Cerebellar nuclear complex (tissue), 1 donor: ENCODE measurements at places on chromosomes 11 and 22.

- no peak for DNase-seq
Observed at GRCh38 chr11:14451825-14452224, 47.8 kb downstream of the COPB1 start.

GRCh38 chr11:134098566-134099184, 29.8 kb downstream of the JAM3 start:
- DNase-seq: no peak

- no peak for DNase-seq
Observed at GRCh38 chr11:20754933-20755332, 85.5 kb downstream of the NELL1 start.

- no peak for DNase-seq
Observed at GRCh38 chr22:24408630-24409029, 18.8 kb upstream of the ADORA2A start.

- no peak for DNase-seq
Observed at GRCh38 chr22:19525116-19525660, 978 bp upstream of the CLDN5 start.

DNA sequence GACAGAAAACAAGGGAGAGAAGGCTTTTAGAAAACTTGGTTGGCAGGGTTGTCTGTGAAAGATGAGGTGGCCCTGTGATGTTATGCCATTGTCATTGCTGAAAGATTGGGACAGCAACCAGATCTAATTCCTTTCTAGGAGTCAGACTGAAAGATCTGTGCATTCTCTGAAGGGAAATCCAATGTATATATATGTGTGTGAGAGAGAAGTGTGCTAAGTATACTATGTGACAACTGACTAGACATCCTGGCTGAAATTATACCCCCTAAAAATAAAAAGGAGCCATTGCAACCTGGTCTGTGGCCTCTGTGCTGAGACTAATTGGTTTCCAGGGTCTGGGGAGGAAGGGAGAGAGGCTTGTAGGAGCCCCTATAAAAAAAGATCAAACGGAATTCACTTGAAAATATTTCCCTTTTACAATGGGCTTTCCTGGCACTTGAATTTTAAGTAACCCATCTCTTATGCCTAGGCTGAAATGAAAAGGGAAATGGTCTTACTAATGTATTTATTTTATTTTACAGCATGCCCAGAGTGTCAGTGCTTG, 1.2 kb upstream of the MPPED2 start:
- no peak for DNase-seq

DNA sequence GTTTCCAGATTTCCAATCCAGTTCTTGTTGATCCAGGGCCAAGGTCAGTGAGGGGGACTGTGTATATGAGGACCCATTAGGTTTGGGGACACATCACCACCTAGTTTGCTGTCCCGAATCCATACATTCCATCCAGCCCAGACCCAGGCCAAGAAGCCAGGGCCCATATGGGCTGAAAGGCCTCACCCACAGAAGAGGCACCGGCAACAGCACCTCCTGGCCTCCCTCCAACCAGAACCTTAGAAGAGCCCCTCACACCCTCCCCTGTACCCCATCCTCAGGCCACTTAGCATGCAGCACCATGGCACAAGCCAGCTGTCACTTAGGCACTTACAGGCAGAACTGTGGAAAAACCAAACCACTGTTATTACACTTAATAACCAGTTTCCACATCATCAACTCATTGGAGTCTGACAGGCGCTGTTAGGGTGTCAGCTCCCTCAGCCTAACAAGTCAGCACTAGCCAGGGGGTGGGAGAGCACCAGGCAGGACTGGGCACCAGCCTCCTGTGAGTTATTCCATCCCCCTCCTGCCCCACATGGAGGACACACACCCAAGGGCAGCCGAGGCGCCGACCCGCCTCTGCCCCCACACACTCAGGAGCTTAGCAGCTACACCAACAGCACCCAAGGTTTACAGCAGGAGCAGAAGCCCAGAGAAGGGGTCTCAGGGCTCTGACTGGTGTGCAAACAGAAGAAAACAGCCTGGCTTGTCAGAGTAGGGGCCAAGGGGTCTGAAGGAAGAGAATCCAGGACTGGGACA, 132.0 kb downstream of the BUD13 start:
- no peak for DNase-seq

GRCh38 chr11:57487021-57487778, 26.9 kb downstream of the RTN4RL2 start:
- no peak for DNase-seq

DNA sequence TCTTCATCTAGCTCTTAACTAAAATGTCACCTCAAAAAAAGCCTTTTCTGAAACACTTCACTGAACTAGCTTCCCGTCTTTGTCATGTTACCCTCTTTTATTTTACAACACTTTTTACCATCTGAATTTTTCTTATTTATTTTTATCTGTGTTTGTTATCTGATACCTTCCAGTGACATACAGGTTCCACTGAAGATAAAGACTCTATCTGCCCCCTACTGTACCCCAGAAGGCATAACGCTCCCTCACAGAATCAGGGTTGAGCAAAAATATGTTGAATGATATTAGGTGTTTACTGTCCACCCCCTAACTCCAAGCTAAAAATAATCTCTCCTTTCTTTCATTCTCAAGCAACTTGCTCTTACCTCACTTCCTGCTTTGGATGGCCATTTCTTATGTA, 654.2 kb downstream of the NELL1 start:
- DNase-seq: no peak

DNA sequence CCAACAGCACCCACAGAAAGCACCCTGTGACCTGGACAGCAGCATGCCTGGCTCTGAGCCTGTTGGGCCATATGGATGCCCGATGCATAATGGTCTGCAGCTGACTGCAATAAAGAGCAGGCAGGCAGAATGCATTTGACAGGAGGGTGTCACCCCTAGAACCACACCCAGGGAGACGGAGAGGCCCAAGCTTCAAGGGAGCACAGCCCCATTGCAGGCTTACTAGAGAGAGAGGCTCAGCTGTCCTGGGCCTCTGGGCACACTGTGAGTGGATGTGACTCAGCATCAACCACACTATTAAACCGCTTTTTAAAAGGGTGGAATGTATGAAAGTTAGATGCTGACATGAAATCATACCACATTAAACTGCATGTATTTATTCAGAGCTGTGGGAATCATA, 365.3 kb downstream of the CTTN start:
- DNase-seq: no peak

DNA sequence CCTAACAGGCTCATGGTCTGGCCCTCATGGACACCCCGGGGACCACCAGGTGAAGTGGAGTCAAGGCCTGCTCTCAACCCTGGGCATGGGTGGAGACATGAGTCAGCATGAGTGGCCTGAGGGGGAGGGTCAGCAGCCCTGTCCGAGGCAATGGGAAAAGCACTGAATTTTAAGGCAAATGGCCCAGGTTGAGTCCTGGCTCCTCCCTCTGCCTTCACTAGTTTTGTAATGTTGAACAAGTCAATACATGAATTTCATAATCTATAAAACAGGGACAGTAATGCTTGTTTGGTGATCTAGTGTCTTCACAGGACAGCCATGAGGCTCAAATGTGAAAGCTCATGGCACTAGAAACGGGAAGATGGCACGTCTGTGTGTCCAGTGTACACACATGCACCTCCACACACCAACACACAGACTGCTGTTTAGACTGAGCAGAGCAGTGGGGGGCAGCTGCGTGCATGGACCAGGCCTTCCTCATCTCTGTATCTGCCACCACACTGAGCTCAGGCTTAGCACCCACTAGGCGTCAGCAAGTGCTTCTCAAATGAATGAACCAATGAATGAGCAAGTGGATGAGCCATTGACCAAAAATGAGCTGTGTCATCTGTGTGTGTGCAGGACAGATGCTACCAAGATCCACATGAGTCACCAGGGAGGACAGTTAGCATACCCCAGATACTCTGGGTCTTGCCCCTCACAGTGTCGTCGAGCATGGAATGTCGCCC, 63.4 kb downstream of the NRXN2 start:
- no peak for DNase-seq

DNA sequence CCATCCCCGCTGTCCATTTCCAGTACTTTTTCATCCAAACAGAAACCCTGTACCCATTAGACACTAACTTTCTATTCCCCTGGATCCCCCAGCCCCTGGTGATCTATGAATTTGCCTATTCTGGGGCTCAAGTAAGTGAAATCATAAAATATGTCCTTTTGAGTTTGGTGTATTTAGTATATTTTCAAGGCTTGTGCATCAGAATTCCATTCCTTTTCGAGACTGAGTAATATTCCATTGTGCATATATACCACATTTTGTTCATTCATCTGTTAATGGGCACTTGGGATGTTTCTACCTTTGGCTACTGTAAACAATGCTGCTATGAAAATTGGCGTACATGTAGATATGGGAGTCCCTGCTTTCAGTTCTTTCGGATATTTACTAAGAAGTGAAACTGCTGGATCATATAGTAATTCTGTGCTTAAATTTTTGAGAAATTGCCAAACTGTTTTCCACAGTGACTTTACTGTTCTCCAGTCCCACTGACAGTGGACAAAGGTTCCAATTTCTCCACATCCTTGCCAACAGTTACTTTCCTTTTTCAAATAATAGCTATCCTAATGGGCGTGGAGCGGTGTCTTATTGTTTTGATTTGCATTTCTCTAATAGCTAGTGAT, 16.1 kb downstream of the APLP2 start:
- no peak for DNase-seq

DNA sequence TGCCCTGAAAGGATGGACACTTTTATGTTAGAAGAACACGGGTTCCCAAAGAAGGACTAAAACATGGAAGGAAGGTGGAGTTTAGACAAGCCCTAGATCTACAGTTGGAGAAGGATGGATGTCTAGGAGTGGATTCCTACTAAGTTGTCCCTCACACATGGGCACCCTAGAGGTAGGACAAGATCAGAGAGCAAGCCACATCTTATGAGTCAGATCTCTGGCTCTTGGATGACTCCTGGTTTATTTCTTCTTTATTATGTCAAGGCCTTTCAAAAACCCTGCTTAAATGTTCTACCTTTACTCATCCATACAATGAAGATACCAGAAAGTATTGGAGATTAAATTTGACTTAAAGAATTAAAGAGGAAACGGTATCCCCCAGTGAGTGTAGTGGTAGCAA, 34.4 kb downstream of the PRCP start:
- DNase-seq: no peak

GRCh38 chr11:20873054-20873453, 203.7 kb downstream of the NELL1 start:
- DNase-seq: no peak

GRCh38 chr11:120688163-120688562, 176.6 kb downstream of the GRIK4 start:
- DNase-seq: no peak

GRCh38 chr22:44092636-44093220, 68.6 kb downstream of the PARVB start:
- no peak for DNase-seq

DNA sequence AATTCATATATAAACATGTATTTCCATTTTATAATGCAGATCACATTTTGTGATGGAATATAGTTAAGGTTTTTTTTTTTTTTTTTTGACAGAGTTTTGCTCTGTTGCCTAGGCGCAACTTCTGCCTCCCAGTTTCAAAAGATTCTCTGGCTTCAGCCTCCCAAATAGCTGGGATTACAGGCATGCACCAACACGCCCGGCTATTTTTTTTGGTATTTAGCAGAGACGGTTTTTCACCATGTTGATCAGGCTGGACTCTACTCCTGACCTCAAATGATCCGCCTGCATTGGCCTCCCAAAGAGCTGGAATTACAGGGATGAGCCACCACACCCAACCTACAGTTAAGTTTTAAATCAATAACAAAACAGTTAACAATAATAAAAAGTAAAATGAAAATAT, 18.8 kb downstream of the XKR3 start:
- no peak for DNase-seq

DNA sequence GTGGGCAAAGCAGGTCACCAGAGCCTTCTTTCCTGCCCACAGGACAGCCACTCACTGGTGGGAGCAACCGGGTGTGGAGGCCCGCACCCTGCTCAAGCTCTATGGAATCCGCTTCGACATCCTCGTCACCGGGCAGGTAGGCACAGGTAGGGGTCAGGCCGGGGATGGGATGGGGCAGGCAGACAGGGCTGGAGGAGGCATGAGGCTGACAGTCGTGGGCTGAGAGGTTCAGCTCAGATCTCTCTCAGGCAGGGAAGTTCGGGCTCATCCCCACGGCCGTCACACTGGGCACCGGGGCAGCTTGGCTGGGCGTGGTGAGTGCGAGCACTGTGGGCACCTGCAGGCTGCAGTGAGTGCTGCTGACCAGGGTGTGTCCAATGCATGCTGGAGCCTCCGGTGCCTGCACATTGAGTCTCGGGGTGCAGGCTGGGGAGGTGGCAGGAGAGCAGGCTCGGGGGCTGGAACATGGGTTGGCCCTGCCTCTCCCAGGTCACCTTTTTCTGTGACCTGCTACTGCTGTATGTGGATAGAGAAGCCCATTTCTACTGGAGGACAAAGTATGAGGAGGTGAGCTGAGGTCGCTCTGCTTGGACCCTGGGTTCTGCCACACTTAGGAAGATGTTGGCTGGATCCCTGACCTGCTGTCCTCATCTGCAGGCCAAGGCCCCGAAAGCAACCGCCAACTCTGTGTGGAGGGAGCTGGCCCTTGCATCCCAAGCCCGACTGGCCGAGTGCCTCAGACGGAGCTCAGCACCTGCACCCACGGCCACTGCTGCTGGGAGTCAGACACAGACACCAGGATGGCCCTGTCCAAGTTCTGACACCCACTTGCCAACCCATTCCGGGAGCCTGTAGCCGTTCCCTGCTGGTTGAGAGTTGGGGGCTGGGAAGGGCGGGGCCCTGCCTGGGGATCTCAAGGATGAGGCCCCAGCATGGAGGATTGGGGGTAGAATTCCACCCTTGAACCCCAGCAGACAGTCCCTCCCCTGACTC, 6.3 kb downstream of the SLC7A4 start:
- no peak for DNase-seq

DNA sequence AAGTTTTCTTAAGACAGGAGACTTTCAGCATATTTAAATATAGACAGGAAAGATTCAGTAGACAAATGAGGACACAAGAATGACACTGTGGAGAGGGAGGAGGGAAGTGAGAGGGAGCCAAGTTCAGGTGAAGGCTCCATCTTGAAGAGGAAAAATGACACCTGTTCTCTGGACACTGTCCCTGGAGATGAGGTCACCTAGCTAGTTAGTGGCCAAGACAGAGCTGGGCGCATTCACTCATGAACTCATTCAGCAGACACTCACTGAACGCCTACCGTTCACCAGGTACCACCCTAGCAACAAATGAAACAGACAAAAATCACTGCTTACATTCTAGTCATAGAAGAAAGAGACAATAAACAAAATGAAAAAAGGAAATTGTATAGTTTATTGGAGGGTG, 103.3 kb upstream of the PARVA start:
- DNase-seq: peak; percentile 82

GRCh38 chr11:18304745-18305144, 17.2 kb downstream of the HPS5 start:
- DNase-seq: no peak

GRCh38 chr22:27886843-27887151, 32.3 kb downstream of the PITPNB start:
- no peak for DNase-seq

- DNase-seq: no peak
Observed at GRCh38 chr11:35764417-35764816, 101.8 kb downstream of the TRIM44 start.

DNA sequence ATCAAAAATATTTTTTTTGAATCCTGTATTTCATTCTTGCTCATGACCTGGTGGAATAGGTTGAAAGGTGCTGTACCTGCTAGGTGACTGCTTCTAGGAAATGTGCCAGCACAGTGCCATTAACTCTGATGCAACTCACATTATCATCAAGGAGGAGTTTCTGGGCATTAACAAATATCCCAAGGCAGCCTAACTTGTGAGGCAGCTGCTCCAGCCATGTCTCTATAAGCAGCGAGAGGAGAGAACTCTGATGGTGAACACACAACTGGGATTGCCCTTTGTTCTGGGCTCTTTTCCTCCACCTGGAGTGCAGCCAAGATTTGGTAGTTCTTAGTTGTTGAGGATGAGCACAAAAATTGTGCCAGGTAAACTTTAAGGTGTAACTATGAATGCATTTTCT, 25.6 kb downstream of the HEPHL1 start:
- DNase-seq: no peak
